ENCODE measurements at places on chromosomes 11 and 22. TPM values are rescaled to one million over a fixed set of nuclear protein-coding genes. Genes with fewer than 3 reads are reported as not detected.

GRCh38 chr11:104704888-104705287, 193.4 kb downstream of the CASP12 start:
- DNase-seq: no peak

Gene VWCE
- 0.70 TPM for polyA plus RNA-seq

GRCh38 chr11:28903716-28904115, 795.5 kb downstream of the METTL15 start:
- no peak for DNase-seq

- no peak for DNase-seq
Observed at GRCh38 chr11:13229136-13229535, 48.5 kb upstream of the BMAL1 start.

DNA sequence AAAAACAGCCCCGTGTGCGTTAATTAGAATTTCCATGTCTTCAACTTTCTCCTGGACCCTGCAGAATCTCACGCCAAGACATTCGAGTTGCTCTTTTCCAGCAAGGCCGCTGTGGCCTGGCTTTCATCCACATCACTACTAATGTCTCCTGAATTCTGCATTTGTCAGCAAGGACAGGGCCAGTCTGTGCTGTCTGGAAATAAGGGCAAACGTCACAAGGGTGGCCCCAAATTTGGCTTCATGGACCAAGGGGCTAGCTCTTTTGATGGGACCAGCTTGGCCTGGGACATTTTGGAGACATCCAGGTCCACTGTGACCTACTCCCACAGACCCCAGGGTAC, 33.4 kb downstream of the KCNQ1OT1 start:
- peak; percentile 64 for DNase-seq

Gene PARVG
- polyA plus RNA-seq: 4.3 TPM

Gene OR10D3
- not detected for polyA plus RNA-seq

Gene KCNQ1OT1
- polyA plus RNA-seq: 0.41 TPM

- peak; percentile 45 for DNase-seq
Observed at GRCh38 chr11:472272-472671, 22.2 kb downstream of the PTDSS2 start.

Gene ART1
- not detected for polyA plus RNA-seq

Gene SCGB1D2
- polyA plus RNA-seq: 1.2 TPM

Gene SCN4B
- polyA plus RNA-seq: 9.0 TPM

DNA sequence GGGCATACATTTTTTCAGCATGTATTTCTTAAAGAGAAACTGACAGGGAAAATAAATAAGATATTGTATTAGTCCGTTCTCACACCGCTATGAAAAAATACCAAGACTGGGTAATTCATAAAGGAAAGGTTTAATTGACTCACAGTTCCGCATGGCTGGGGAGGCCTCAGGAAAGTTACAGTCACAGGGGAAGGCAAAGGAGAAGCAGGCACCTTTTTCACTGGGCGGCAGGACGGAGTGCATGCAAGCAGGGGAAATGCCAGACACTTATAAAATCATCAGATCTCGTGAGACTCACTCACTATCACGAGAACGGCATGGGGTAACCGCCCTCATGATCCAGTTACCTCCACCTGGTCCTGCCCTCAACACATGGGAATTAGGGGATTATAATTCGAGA, 44.2 kb downstream of the PPFIA1 start:
- DNase-seq: no peak

DNA sequence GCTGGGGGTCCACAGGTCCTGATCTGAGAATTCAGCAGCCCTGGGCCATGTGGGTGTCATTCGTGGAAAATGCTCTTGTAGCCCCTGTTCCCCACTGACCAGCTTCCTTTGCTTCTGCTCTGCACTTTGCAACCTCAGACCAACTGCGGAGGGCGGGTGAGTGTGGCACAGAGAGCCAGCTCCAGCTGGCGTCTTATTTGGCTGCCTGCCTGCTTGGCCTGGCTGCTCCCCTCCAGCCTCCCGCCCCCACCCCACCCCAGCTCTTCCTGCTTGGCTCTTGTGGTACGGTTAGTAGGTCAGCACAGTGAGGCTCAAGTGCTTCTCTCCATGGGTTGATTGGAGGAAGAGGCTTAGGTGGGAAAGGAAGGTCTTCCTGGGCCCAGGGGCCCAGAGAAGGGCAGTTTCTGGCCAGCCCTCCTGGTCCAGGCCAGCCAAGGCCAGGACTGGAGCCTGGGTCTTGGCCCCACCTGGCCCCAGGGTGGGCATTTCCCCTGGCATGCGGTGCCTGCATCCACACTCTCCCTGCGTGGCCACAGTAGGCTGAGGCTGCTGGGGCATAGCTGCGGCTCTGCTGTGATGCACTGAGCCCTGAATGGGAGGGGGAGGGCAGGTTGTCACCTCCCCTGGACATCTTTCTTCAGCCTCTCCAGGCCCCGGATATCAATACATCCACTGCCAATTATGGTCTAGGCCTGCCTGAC, 26.5 kb downstream of the MYO7A start:
- peak; percentile 40 for DNase-seq

DNA sequence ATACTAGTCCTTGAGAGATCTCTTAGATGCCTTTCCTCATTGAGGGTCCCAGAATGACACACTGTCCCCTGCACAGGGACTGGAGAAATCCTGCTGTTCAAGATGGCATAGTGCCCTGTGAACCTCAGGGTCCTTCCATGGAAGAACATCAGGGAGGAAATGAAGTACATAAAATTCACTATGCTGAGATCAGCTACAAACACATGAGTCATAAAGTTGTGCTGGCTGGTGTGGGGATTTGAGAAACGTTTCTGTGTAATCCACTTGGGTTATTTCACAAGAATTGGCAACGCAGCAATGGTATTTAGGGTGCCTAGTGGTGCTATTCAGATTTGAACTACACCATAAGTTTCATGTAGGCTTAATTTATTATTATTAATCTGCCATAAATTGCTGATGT, 174.4 kb downstream of the MAML2 start:
- peak; percentile 52 for DNase-seq

DNA sequence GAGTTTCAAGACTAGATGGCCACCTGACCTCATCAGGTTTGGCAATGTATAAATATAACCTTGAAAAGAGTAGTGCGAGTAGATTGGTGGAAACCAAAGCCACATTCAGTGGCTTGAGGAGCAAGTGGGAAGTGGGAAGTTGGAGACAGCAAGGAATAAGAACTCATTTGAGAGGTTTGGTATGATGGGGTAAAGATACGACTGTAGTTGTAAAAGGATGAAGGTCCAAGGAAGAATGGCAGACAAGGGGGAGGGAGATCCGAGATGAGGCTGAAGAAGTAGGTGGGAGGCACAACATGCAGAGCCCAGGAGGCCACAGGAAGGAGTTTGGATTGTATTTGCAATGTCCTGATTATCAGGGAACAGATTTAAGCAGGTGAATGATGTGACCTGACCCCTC, 20.8 kb downstream of the RASSF10 start:
- no peak for DNase-seq

DNA sequence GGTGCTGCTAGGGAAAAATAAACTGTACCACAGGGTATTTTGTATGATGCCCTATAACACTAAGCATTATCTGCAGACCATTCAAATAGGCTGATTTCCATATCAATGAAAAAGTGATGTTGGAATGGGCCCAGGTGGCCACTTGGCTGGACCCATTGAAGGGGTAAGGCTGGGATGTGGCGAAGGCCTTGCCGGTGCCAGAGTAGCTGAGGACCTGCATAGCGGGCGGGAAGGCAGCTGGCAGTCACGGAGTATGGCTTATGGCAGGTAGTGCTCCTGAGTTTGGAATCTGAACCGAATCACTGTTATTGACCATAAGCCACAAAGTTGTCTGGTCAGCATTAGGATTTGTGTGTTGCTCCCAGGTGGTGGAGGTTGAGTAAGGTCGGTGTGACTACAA, 131.0 kb downstream of the MICAL2 start:
- no peak for DNase-seq

Gene ZNF74
- polyA plus RNA-seq: 3.5 TPM

GRCh38 chr11:104690241-104690640, 208.0 kb downstream of the CASP12 start:
- no peak for DNase-seq

GRCh38 chr11:45815747-45816146, 10.8 kb downstream of the SLC35C1 start:
- no peak for DNase-seq

DNA sequence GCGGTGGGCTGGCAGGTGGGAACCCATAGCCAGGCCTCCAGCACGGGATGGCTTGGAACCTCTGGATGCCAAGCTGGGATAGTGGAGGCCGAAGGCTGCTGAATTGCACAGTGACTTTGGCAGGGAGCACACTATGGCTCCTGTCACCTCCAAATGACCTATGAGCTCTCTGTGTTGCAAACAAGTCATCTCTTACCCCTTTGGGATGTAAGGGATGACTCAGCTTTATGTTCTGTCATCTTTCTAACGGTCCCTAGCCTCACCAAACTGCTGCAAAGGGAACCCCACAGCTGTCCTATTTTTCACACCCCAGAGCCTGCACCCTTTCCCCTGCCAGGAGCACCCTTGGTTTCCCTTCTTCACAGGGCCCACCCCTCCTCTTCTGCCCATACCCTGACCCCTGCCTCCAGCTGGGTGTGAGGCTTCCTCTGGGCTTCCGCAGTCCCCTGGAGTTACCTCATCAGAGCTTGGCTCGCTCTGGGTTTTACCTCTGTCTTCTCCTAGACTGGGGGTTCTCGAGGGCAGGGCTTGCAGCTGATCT, 2.7 kb upstream of the SCUBE1 start:
- DNase-seq: no peak

Gene TRPM5
- 0.02 TPM for polyA plus RNA-seq

Gene SLCO2B1
- 5.1 TPM for polyA plus RNA-seq

Gene C1QTNF4
- 0.68 TPM for polyA plus RNA-seq

Gene PAX6
- 0.02 TPM for polyA plus RNA-seq

GRCh38 chr11:123238297-123238696, 43.2 kb upstream of the CLMP start:
- DNase-seq: peak; percentile 85

Gene DAGLA
- 3.7 TPM for polyA plus RNA-seq

Gene INCENP
- polyA plus RNA-seq: 3.6 TPM

- no peak for DNase-seq
Observed at GRCh38 chr22:25354456-25354855, 135.0 kb downstream of the CRYBB2 start.

Gene SYT12
- 0.18 TPM for polyA plus RNA-seq

- no peak for DNase-seq
Observed at GRCh38 chr22:40128989-40129388, 48.7 kb upstream of the TNRC6B start.

DNA sequence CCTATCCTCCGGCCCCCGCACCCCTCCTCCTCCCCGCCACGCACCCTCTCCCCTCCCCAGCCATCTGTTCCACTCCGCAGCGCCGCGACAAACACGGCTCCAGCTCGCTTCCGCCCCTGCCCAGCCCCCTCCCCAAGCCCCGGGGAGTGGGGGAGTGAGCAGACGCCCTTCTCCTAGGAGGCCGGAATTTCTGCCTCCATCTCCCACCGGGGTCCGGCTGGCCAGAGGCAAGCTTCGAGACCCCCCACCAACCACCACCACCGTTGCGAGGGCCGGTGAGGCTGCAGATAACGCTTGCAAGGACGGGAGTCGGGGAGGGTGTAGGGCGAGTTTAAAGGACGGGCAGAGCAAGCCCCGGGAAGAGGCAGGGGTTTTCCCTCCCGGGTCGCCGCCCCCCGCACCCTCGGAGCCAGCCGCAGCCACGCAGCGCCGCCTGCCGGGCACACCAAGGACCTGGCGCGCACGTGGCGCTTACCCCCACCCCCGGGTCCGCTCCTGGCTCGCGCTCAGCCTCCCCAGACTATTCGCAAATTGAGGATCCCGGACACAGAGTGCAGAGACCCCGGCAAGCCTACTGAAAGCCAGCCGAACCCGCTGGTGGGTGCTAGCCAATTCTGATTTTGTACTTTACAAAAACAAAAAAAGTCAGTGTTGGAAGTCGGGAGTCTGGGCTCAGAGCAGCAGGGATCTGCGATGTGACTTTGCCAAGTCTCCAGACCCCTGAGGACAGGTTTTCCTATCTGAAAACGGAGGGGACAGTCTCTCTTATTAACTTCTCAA, 22.6 kb downstream of the RTN4RL2 start:
- peak; percentile 80 for DNase-seq

Gene CXCR5
- polyA plus RNA-seq: 0.34 TPM

Gene TECTA
- 2.1 TPM for polyA plus RNA-seq

Gene CRYBA4
- polyA plus RNA-seq: not detected

DNA sequence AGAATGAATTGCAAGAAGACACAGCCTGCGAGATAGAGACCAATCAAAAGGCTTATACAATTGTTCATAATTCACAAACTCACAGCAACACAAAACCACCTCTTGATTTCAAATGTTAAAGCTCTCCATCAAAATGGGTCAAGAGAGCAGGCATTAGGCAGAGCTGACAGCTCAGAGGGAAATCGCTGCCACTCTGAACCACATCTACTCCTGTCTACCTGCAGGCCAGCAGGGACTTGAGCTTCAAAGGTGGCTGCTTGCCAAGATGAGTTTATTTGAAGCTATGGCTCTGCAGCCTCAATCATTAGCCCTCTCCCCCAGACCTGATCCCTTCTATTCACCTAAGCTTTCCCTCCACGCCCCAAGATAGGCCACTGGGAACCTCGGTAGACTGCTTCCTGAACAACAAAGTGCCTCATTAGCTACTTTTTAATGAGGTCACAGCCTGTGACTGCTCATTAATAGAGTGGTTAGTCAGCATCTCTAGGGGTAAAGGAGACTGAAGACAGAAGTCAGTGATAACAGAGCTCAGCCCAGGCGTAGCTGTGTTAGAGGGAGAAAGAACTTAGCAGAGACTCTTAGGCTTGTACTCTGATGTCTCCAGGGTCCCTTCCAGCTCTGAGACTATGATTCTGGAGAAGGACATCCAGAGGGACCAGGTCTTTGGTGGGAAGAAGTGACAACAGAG, 21.2 kb upstream of the OR10A5 start:
- no peak for DNase-seq

Measured in right cardiac atrium (tissue), 5 donors.